ENCODE measurements at places on chromosomes 13 and 19.

GRCh38 chr13:80030491-80030890 is 310.4 kb downstream of the SPRY2 start:
- no peak for DNase-seq

GRCh38 chr13:70516226-70516625 is 408.0 kb upstream of the KLHL1 start:
- DNase-seq = no peak

GRCh38 chr13:101520672-101521071 is 68.2 kb downstream of the ITGBL1 start:
- DNase-seq = peak; percentile 26

DNA sequence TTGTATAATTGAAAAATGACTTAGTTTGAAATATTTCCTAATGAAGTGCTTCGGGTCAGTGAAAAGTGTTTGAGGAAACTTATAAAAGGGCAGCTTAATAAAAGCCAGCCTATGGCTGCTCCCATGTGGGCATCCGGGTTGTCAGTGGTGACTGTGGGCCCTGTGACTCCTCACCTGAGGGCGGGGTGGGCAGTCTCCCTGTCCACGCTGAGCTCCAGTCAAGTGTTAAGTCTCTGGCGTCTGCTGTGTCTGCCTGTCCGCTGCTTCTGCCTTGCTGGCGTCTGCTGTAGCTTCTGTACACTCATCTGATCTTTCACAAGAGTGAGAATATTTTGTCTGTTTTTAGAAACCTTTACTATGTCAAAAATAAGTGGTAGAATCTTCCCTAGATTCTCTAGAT is 7.1 kb downstream of the LAMP1 start:
- no peak for DNase-seq

- no peak for DNase-seq
Observed at GRCh38 chr19:13095393-13095784, 7.3 kb downstream of the LYL1 start.

GRCh38 chr19:3494559-3494958 is 5.9 kb downstream of the DOHH start:
- DNase-seq = no peak

DNA sequence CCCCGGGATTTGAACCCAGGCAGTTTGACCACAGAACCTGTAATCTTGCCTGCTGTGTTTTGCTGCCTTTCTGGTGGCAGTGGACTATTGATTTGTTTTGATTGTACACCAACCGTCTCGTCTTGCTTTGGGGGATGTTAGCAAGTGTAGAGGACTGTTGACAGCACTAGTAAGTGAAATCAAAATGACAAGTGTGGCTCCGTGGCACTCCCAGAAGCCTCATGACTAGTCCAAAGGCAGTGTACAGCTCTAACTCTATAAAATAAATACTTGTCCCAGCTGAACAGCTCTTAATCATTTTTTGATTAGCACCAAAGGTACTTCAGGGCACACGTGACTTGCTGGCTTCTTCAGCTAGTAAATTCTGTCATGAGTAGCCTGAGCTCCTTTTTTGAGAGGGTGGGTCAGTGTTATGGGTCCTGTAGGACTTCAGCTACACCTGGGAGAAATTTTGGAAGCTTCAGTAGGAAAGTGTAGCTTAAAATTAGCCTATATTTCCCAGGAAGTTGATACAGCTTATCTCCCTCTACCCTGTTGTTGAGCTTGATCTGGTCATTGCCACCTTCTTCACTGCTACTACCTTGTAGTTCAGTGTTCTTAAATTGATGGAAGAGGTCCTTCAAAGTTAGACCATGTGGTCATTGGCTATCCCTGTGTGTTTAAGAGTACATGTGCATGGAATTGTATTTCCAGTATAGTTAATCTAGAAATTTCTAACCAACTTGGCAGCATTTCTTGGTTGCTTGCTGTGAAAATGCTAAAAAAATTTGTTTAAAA is 15.1 kb downstream of the TM9SF2 start:
- DNase-seq = no peak

GRCh38 chr13:74193391-74193790 is 59.2 kb upstream of the KLF12 start:
- DNase-seq = peak; percentile 47

DNA sequence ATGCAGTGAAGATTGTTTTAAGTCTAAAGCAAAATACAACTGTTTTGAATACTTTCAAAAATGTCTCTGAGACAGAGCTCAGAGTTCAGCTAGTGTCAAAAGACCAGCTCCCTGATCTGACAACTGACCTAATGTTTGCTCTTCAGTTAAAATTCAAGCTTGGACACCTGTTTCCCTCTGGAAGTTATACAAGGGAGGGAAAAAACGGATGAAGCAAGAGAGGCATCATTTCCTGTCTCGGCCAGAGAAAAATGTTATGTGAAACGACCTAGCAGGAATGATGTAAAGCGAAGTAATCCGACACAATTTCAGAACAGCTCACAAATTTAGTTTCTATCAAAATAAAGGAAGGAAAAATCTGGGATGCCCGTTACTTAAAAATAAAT is 59.4 kb downstream of the ZAR1L start:
- DNase-seq = peak; percentile 32

- no peak for DNase-seq
Observed at GRCh38 chr19:18735752-18736151, 52.3 kb downstream of the CRTC1 start.

- peak; percentile 47 for DNase-seq
Observed at GRCh38 chr13:43303033-43303729, 279.8 kb downstream of the DNAJC15 start.

DNA sequence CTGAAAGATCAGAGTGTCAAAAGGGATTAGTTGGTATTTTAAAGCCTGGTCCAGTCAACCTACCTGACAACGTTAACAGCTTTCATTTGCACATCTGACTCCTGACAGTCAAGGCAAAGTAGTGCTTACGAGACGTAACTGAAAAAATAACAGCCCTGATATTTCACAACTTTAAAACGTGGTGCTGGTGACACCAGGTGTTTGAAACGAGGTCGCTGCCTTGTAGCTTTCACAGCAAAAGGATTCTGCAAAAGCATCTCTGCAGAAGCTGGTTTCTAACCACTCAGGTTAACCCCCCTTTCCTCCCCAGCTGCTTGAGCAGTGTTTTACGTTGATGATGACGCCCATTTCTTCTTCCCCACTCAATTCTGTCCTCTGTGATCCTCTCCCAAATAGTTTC is 23.3 kb downstream of the GGACT start:
- DNase-seq = no peak

DNA sequence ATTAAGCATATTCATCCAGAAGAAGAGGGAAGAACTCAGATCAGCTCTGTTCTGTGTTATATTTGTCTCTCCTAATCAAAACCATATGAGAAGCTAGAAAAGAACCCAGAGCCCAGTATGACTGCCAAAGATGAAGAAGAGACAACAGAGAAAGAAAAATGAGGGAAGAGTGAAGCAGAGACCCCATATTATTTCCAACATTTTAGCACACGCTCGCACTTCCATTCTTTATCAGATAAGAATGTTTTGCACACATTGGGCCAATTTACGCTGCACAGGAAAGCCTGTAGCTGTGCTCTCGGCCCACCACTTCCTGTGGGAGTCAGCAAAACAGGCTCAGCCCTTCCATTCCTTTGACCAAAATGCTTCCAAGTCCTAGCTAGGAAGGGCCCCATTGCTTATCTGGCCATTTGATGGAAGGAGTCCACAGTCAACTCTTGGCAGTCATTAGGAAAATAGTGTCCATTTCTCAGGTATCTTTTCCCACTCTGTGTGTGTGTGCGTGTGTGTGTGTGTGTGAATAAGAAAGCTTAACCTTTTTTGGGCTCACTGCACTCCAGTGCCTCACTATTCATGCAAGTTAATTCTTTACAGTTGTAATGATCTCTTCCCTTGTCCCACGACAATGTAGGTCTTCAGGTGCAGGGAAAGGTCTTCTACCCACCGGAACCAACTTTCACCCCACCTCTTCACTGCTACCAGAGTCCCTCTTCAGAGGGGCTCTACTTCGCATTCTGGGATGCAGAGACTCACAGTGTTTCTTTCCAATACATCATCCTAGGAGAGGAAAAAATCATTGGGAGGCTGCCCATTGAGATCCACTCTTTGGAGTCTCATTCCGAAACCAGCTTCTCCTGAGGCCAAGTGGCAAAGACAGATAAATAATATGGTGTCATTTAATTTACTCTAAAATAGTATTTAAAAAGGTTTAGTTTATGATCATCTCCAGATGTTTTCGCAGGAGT is 237.5 kb downstream of the COG6 start:
- peak; percentile 90 for DNase-seq

DNA sequence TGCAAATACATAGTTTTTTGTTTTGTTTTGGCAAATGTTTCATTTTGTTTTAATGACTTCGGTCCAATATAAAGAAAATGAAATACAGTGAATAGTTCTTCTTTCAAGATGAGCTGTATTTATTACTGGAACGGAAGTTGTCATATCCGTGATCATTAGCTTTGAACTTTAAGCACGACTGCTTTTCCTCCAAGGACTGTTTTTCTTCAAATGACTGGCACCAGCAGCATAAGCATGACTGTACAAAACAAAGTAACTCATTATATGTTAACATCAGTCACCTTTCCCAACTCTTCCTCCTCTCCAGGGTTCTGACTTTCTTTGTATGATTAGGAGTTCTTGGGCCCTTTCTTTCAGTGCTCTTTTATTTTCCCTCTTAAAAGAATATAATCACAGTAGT is 20.5 kb downstream of the EDNRB start:
- DNase-seq = peak; percentile 60

GRCh38 chr13:67100730-67101129 is 129.4 kb downstream of the PCDH9 start:
- DNase-seq = no peak

- DNase-seq = no peak
Observed at GRCh38 chr13:27264181-27264580, 6.4 kb upstream of the RASL11A start.

DNA sequence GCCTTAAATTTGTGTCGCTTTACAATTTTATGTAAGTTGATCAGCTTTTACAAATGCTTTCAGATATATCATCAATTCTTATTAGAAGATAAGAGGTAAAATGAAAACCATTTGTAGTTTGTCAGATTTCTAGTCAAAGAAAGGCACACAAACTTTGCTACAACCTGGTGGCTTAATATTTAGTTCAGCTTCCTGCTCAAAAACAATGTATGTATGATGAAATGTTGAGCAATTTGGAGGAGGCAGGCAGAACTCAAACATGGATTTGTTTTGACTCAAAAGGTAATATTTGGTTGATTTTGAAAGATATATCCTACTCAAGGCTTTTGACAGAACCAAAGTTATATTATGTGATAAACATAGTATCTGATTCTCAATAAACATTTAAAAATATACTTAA is 24.2 kb downstream of the NEK5 start:
- DNase-seq = no peak

DNA sequence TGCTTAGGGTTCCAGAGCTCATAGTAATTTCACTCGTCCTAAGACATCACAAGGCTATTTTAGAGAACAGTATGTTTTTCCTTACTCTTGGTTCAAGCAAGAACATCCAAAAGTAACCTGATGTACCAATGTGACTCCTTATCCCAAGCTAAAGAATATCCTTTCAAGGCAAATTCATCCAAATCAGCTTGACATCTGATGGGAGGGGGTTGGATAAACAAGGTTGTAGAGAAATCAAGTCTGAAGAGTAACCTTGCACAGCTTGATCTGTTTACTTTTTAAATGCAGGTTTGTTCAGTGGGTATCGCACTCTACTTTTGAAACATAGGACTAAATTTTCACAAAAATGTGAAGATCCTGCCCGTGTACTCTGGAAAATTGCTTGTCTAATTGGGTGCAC is 201.2 kb downstream of the GGACT start:
- no peak for DNase-seq

DNA sequence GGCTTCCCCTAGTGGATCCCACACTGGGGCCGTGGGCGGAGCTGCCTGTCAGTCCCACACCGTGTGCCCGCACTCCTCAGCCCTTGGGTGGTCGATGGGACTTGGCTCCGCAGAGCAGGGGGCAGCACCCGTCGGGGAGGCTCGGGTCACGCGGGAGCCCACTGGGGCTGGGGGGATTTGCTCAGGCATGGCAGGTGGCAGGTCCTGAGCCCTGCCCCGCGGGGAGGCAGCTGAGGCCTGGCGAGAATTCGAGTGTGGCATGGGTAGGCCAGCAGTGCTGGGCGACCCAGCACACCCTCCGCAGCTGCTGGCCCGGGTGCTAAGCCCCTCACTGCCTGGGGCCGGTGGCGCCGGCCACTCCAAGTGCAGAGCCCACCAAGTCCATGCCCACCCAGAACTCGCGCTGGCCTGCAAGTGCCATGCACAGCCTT is 481.7 kb upstream of the PRR20A start:
- DNase-seq = no peak

DNA sequence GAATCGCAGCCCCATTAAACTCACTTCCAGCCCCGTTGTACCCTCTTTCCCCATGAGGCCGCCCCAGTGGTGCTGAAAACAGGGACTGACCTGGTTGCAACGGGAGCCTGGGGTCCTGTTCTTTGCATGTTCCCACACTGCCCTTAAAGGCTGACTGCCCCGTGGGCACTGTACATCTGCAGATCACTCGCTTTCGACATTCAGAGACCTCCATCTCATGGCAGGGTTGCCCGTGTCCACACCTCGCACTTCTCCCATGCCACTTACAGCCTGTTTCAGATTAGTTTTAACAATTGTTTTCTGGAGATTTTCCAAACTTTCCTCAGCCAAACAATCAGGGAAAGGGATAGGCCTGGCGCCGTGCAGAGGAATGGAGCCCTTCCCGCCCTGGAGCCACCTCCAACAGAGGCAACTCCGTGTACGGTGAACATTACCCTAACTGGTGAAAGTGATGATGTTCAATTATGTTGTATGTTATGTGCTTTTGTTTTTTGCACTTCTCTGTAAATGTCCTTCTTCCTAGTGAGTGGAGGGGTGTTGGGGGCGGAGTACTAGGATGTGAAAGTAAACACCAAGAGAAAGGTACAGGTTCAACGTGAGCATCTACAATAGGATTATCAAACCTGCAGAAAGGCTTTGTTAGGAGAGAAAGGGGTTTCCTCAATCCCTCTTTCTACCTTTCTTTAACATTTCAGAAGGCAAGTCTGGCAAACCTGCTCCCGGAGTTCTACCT is 262.8 kb downstream of the FOXO1 start:
- DNase-seq = no peak

- DNase-seq = no peak
Observed at GRCh38 chr13:42307461-42307860, 35.5 kb downstream of the AKAP11 start.

Measured in pulmonary artery endothelial cell (primary cell).